ENCODE measurements at places on chromosomes 1 and 21.

DNA sequence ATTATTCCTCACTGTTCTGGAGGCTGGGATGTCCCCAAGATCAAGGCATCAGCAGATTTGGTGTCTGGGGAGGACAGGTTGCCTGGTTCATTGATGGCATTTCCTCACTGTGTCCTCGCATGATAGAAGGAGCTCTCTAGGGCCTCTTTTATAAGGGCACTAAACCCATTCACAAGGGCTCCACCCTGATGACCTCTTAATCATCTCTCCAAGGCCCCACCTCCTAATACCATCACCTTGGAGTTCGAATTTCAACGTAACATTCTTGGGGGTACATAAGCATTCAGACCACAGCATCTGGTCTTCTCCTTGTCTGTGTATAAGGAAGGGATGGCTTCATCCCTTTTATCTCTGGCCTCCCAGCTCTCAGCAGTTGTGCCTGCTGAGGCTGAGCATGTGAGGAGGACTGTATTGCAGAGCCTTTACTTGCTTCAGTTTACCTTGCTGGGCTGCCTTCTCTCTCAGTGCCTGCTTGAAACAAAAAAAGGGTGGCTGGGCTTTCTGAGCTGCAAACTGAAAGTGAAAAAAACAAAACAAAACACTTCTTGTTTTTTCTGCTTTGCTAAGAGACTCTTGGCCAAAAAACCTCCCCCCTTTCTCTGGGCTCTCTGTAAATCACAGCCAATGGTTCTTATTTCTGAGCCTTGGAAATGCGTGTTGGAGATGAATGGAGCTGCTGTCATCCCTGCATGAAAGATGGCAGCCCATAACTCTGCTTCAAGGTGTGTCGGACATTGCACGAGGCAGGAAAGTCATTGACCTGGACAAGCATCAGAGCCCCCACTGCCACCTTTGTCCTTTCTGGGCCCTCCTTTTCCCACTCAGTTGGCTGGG is 75.8 kb downstream of the RHOU start:
- DNase-seq: no peak

DNA sequence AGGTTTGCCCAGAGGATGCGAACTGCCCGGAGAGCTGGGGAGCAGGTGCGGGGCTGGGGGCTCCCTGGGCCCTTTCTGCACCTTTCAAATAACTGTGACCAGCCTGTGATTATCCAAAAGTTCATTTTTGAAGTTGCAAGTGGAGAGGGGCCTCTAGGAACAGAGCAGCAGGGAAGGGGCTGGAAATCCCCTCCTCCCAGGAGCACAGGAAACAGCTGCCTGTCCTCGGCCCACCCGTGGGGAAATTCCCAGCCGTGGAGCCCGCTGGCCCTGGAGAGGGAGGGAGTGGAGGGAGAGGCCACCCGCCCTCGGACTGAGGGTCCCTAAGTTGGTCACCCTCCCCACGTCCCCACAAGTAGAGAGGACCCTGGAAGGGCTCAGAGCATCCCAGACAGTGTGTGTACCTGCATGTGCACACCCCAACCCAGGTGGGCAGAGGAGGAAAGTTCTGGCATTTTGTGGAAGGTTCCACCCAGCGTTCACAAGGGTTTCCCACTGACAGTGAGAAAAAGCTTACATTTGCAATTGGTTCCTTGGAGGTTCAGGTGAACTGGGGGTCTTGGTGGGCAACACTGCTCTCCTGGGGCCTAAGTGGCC is 1.2 kb upstream of the TNFRSF4 start:
- no peak for DNase-seq

GRCh38 chr1:20160034-20160433 is 20.9 kb downstream of the PLA2G2F start:
- DNase-seq: no peak

DNA sequence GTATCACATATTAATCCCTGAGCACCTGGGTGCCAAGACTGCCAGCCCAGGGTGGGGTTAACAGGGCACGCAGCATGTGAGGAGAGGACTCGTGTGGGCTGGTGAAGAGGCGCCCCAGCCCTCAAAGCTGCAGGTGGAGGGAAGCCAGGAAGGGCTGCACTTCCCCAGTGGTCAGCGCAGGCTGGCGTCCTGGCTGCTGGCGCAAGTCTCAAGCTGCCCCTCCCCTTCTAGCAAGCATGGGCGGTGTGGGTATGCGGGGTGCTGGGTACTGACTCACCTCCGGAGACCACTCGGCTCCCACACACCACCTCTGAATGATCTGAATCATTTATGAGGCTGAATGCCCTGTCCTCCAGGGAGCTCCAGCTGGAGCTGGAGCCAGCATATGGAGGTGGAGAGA is 44.0 kb downstream of the EIF2D start:
- DNase-seq: no peak

DNA sequence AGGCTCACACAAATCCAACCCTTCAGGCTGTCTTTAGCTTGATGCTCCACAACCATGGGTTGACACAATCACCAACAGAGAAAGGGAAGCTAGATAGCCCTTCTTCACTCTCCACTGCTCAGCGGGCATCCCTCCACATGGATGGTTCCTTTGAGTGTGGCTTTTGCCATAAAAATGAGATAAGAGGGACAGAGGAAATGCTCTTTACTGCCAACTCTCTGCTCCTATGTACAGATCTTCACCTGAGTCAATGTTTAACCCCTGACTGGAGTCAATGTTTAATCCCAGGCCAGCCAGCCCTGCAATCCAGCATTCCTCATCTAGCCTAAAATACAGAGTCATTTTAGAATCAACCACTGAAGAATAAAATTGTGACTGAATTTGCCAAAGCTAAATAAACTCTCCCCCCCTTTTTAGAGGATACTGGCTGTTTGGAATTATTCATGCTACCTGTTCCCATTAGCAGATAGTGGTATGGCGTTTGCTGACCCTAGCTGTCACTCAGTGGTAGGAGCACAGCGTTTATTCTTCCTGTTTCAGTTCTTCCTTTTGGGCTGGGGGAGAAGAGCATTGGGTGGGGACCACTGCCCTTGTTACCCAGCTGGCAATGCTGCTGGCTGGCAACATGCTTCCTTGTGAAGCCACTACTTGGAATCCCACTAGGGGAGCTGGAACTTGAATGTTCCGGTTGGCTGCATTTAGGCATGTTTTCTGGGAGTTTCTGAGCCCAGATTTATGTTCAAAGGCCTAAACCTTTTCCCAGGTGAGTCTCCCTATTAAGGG is 5.2 kb upstream of the PIGR start:
- no peak for DNase-seq

DNA sequence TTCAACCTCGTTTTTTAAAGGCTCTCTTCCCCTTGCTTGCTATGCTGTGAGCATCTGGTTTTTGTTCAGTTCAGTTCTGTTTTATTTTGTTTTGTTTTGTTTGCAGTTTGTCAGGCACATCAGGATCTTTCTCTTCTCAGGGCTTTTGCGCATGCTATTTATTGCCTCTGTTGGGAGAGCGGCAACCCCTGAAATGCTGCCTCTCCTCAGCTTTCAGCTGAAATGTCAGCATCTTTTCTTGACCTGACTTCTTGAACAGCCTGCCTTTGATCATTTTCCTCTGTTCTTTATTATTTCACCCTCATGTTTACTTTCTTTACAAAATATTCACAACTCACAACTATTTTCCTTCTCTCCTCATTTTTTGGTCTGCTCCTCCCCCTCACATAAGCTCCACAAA is 50.4 kb upstream of the RC3H1 start:
- DNase-seq: no peak

DNA sequence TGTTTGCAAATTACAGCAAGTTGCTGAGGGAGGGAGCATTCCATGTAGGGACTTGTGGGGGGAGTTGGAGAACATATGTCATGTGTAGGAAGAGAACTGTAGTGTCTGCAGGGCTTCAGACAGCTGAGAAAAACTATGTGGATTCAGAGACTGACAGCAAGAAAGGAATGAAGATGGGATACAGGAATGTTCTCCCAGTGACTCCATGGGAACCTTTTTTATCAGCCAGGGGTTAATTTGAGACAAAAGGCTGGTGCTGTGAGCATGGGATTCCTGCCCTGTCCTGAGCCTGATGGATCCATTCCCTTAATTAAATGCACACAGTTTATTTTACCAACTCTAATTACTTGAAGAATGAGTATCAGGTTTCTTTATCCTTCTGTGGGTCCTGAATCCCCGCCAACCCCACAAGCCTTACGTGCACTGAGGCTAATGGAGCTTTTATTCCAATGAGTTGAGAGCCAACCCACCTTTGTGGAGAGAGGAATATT is 26.5 kb upstream of the PLXNA2 start:
- DNase-seq: no peak

DNA sequence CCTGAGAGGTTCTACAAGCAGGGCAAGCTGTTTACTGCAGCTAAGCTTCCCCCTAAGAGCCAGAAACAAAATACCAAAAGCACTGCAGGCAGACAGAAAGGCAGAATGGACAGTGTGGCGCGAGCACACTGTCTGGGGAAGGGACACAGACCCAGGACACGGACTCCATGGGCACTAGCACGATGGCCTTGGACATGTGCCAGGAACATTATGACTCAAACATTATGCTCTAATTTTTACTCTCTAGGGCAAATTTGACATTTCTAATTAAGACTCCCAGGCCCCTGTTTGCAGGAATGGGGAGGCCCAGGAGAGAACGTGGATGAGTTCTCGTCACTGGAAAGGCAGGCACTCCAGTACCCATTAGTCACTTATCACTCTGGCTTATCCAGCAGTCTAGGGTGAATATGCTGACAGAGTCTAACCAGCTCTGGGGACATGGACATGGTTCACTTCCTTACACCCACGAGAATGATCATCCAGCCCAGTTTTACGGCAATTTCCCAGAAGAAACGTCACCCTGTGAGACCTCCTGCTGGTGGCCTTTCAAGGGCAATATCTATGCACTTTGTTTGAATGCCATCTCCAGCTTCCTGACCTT is 45.1 kb downstream of the CAPN8 start:
- no peak for DNase-seq

DNA sequence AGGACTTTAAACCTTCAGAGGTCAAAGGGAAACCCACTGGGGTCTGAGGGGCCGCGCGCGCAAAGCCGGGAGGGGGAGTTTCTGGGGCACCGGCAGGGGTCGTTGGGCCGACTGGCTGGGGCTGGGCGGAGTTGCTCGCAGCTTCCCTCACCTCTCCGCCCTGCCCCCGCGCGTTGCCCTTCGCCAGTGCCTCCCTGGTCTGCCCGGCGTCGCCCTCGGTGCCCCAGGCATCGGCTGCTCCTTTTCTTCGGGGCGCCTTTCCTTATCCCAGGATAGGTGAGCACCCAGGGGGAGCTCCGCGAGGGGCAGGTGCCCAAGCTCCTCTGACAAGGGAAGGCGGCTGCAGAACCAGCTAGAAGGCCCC is 390 bp upstream of the NGF start:
- no peak for DNase-seq

DNA sequence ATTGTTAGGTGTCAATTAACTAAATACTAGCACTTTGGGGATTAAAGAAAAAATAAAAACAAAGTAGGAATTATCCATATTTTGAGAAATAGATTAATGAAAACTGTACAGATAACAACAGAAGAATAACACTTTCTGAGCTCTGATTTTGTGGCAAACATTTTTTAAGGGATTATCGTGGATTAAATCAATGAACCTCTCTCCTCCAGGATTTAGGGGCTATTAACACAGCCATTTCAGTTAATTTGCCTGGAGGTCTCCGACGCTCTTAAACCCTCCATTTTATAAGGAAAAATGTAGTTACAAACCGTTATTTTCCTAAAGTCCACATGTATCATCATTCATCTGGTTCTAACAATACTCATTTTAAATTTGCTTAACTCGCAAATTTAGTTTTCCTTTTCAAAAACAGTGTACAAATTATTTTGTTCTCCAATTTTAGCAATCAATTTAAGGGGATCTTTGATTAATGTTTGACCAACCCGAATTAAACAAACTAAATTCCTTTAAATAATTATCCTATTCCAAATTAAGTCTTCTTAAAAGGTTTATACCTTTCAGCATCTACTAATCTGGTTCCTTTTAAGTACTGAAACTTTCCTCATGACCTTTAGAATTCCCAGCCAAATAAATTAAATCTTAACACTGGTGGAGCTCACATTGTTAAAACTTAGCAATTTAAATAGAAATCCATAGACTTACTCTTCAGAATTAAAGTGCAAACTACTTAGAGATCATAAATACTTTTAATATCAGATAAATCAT is 30.7 kb upstream of the RNF187 start:
- no peak for DNase-seq

- DNase-seq: no peak
Measured at GRCh38 chr1:48506870-48507269, 34.9 kb upstream of the SPATA6 start.

GRCh38 chr1:21659924-21660326 is 9.2 kb downstream of the RAP1GAP start:
- no peak for DNase-seq

DNA sequence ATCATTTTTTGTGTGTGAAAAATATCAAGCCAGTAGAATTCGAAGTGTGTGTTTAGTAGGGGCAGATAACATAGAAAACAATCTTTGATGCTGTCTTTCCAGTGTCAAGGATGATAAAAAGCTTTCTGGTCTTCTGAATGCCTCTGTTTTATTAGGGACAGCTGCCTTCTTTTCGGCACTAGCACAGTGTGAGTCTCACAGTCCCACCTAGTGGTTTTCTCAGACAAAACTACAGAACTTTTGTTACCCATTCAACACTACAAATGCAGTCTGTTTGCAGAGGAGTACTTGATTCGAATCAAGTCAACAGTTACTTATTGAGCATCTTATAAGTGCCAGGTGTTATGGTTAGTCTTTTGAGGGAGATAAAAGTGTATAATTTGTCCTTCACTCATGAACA is 30.6 kb upstream of the MCOLN3 start:
- DNase-seq: no peak

- no peak for DNase-seq
Measured at GRCh38 chr1:219553934-219554502, 58.9 kb downstream of the ZC3H11B start.

- no peak for DNase-seq
Measured at GRCh38 chr1:55170426-55170825, 44.7 kb downstream of the USP24 start.

DNA sequence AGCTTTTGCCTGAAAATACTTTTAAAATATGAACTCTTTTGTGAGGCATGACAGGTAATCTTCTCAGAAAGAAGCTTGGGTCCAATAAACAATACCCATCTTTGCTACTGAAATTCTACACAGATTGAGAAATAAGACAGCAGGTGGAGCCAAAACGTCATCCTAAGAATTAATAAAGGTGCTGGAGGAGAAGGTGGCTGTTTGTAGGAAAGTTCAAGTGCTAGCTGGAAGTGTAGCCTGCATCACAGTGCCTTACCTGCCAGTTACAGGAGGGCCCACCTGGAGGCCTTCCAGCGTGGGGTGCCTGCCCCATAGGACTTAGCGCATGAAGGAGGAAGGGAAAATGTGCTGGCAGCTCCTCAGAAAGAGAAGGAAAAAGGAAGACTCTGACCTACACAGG is 93.7 kb downstream of the TTC3 start:
- DNase-seq: no peak

DNA sequence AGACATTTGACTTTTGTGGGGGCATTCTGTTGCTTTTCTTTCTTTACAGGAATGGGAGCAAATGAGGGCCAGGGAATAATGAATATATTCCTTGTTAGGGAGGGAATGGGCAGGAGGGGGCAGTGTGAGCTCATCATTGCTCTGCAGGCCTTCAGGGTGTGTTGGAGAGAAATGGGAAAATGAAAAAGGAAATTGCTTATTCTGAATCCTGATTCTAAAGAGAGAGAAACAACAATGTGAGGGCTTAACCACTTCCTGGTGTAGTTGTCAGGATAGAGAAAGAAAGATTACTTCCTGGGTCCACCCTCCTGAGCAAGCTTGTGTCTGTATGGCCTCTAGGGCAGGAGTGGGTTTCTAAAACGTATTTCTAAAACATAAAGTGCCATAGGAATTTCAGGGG is 28.3 kb downstream of the VANGL2 start:
- DNase-seq: peak; percentile 13
